ENCODE measurements at places on chromosomes 2 and 18.

DNA sequence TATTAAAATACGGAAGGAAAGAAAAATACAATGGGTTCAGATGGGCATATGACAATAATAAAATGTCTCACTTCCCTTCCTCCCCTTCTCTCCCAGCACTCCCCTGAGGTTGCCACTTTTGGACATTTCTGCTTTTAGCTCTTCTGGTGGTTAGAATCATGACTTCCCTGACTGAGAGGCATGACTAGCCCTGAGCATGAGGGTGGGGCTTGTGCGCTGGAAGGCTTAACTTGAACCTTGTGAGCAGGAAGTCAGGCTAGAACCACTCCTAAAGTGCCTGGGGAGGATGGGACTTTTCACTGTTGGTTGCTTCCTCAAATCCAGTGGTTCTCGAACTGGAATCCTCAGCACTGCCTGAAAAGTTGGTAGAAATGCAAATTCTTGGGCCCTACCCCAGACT, 19.7 kb upstream of the ARHGAP25 start:
- peak; percentile 46 for DNase-seq

DNA sequence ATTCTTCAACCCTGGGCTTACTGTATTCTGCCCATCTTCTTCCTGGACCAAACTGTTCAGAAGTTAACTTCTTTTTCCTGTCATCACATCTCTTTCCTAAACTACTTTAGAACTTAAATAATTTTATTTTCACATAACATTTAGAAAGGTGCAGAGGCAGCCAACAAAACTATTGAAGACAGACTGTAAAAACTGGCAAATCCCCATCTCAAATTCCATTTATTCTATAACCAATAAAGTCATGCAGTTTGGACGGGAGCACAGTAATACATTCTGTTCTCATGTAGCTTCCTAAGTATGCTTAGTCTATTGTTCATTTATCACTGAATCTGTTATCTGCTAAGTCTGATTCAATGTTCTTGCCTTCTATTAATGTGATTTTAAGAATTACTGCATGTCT, 99.1 kb downstream of the SMAD2 start:
- DNase-seq = no peak

DNA sequence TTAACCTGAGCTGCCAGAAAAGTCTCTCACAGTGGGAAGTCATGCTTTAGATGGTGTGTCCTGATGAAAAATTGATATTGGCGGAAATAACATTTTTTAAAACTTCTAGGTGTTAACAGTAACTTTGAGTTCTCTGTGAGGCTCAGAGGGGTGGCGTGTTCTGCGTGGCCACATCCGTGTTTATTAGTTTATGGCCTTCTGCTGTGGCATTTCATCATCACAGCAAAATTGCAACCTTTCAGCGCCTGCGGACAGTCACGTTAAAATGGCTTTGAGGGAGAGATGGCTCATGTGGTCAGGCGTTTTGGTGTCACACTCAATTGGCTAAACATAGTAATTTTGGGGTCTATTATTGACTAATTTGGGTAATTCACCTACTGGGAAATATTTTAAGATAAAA, 42.4 kb downstream of the KLHL29 start:
- no peak for DNase-seq

DNA sequence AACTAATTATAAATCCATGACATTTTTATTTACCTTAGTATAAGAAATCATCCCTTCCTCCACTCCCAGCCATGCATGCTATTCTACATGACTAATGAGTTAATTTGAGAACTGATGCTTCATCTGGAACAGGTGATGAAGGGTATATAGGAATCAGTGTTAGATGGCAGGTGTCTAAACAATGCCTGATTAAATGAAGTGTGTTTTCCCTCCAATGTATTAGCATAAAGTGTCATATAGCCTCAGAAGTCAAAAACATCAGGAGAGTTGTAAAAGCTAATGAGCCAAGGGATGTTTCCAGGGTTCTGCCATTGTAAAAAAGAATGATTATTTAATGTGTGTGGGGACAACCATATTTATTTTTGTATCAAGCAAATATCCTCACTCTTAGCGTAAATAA, 913.8 kb downstream of the DCC start:
- no peak for DNase-seq

GRCh38 chr2:188474316-188474715, 182.6 kb downstream of the GULP1 start:
- no peak for DNase-seq

- DNase-seq = no peak
These were observed 14.1 kb downstream of the SLC66A3 start for GRCh38 chr2:11169333-11169732.

DNA sequence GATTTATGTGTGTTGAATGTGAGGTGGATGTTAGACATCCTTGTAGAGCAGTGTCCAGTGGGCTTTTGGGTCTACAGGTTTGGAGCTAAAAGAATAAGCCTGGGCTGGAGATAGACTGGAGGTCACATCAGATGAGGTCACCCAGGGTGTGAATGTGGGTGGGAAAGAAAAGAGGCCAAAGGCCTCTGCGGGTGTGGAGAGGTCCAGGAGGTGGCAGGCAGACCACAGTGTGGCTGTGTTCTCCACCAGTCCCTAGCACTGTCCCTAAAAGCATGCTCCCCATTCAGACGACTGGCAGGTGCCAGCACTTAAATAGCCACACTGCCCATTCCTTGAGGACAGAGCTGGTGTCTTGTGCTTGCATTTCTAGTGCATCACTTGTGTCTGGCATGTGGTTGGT, 4.1 kb downstream of the ATG4B start:
- DNase-seq = no peak

GRCh38 chr18:62339106-62339988, 14.2 kb downstream of the TNFRSF11A start:
- no peak for DNase-seq

DNA sequence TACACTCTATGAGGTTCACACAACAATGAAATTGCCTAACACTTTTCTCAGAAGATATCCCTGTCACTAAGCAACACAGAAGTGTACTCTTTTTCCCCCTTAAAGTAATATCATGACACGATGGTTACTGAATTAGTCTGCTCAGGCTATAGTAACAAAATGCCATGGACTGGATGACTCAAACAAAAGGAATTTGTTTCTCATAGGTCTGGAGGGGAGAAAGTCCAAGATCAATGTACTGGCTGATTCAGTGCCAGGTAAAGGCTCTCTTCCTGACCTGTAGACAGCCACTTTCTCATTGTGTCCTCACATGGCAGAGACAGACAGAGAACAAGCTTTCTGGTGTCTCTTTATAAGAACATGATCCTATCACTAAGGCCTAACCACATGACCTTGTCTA, 211.9 kb downstream of the RBM43 start:
- DNase-seq = no peak

- DNase-seq = no peak
These were observed 333.1 kb downstream of the ZNF516 start for GRCh38 chr18:76161983-76162382.

DNA sequence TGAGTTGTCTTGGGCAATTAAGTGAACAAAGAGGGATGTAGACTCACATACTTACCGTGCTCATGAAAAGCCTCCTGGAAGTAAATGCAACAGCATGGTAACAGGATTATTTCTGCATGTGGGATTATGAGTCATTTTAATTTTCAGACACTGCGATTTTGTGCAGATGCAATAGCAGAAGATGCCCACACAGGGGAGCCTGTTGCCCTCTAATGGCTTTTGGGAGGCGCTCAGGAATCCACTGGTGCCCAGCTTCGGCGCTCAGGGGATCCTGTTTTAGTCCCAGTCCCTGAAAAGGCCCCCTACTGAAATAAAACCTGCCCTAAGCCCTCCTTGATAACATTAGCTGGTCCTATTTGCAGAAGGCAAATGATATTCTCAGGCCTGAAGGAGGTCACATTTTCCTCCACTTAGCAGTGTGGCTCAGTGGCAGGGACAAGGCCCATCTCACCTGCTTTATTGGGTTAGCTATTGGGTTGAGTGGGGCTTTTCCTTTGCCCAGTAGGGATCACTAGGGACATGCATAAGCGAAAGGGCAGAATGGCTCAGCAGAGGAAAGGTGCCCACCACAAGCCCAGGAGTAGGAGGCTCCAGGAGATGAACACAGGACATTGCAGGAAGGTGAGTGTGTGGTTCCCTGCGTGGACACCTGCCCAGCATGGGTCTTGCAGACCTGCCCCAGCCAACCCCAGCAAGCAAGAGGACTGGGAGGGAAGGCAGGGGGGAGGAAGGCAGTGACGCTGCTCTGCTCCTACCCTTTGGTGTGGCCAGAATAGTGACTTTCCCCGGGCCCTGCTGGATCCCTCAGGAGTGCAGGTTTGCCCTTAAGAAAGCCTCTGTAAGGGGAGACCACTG, 26.5 kb upstream of the KCNS3 start:
- no peak for DNase-seq

DNA sequence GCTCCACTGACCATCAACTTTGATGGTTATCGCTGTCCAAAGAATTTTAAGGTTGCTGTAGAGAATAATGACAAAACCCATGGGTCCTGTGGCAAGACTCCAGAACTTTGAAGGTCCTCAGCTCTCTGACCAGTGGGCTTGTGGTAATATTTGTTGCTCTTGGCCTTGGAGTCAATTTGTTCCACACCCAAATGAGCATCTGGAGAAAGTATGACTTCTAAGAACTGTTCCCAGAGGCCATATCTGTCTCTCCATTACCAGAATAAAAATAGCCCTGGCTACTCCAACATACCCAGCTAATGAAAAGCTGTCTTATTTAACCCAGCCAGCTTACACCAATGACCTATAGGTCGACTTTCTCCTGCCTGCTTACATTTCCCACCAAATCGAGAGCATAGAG, 466.4 kb downstream of the MEIS1 start:
- DNase-seq = no peak

- no peak for DNase-seq
These were observed 15.3 kb downstream of the FHL2 start for GRCh38 chr2:105383432-105384166.

GRCh38 chr2:189018631-189019030, 44.5 kb downstream of the COL3A1 start:
- DNase-seq = no peak

GRCh38 chr2:31341351-31341750, 73.2 kb downstream of the XDH start:
- DNase-seq = no peak

GRCh38 chr2:151523850-151524249, 114.1 kb downstream of the RIF1 start:
- DNase-seq = no peak

DNA sequence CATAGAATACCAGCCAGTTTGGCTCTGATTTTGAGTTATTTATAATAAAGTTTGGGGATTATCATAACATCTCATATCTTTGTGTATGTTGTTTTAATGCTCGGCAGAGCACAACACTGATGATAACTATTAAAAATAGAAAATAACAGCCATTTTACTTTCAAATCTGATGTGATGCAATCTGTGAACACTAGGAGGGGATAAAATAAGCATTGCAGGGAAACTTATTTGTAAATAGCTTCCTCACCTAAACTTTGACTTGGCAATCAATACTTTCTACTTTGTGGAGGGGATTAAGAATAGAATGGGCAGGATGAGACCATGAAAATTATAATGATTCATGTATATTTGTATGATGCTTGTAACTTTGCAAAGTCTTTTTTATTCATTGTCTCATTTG, 54.4 kb downstream of the USP14 start:
- no peak for DNase-seq

DNA sequence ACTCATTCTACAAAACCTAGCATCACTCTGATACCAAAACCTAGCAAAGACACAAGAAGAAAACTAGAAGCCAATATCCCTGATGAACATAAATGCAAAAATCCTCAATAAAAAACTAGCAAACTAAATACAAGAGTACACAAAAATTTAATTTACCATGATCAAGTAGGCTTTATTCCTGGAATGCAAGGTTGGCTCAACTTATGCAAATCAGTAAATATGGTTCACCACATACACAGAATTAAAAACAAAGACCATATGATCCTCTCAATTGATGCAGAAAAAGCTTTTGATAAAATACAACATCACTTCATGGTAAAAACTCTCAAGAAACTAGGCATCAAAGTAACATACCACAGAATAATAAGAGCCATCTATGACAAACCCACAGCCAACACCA, 188.3 kb downstream of the ETAA1 start:
- no peak for DNase-seq

DNA sequence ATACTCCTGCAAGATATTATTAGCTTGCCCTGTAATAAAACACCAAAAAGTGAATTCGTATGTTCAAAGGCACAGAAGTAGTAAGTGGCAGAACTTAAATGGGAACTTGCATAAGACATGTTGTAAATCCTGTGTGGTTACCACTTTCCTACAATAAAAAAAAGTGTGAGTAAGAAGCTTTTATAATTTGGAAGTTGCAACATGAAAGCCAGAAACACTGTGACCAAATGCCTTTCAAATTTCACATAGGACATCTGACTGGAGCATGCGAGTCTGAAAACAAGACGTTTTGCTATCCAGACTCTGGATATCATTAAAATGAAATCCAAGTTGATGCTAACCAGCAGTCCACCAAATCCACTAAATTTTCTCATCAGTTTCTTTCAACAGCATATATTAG, 886.2 kb upstream of the NRXN1 start:
- DNase-seq = no peak

DNA sequence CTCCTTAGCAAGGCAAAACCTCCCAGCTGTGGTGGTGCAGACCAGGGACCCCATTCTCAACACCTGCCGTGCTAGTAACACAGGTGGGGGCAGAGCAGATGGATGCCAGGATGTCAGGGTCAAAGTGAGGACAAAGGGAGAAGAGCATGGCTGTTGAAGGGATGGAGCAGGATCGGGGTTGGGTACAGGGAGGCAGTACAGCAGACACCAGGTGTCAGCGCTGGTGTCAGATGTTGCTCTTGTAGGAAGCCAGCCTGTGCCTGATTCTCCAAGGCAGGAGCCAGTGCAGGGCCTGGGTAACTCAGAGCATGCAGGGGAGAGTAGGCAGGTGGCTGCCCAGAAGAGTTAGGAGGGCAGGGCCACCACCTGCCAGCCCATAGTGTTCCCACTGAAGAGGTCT, 222.1 kb upstream of the SPRED2 start:
- DNase-seq = no peak

GRCh38 chr2:168635065-168635577, 167.3 kb upstream of the NOSTRIN start:
- DNase-seq = no peak

DNA sequence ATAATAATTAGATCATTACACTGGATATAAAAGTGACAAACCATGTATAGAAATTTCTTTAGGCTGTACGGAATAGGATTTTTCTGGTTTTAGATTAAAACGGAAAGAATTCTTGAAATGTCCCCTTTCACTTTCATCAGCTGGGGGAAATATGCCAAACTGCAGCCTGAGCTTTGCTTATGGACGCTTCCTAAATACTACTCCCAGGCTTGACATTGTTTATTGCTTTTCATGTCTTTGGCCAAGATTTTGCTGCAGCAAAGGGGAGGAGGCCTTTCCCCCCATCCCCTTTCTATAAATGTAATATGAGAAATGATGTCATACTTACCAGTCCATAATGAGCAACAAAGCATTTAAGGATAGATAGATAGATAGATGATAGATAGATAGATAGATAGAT, 158.4 kb downstream of the MAP2 start:
- DNase-seq = no peak

GRCh38 chr18:22632191-22632590, 214.5 kb upstream of the CTAGE1 start:
- DNase-seq = no peak

GRCh38 chr2:235963853-235964577, 204.2 kb downstream of the GBX2 start:
- DNase-seq = no peak

Data from activated CD4-positive, alpha-beta T cell treated with anti-CD3 and anti-CD28 coated beads for 4 hours (primary cell).